ENCODE measurements at places on chromosomes 6 and 20.

DNA sequence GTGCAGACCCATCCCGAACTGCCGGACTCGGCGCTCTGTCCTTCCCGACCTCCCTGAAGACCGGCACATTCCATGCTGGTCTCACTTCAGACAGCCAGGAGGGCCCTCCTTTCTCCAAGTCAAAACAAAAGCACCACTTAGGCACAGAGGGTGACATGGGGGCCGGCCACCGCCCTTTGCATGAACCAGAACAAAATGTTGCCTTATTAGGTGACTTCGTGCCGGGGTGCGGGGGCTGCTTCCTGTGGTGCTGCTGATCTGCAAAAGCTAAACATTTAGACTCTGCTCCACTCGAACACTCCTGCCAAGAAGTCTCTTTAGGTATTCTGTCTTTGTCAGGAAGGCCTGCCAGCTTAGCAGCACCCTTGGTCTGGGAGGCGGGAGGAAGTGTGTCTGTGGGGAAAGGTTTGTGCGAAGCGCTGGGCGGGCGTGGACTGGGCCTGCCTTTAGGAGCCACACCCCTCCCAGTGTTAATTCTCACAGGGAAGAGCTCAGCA, 133.8 kb downstream of the SMOC2 start:
- DNase-seq: no peak

DNA sequence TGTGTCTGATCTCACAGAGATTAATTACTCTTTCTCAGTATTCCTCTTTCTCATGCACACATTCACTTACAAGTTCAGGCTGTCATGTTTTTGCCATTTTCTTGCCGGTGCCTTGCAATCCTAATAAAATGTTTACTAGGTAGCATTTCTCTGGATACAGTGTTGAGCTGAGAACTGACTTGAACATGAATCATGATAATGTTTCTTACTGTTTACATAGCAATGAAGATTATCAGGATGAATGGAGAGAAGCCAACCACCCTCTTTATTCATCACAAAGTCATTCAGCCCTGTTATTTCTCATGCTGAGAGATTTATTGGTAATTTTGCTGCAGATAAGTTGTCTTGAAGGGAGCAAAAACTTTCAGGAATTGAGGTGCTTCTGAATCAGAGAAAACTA, 185.5 kb upstream of the ECI2 start:
- DNase-seq: peak; percentile 97

- DNase-seq: no peak
Observed at GRCh38 chr6:158323561-158323958, 11.3 kb downstream of the TULP4 start.

GRCh38 chr6:79687759-79688158, 56.6 kb downstream of the SH3BGRL2 start:
- no peak for DNase-seq

- no peak for DNase-seq
Observed at GRCh38 chr6:95629551-95629950, 52.2 kb downstream of the MANEA start.

DNA sequence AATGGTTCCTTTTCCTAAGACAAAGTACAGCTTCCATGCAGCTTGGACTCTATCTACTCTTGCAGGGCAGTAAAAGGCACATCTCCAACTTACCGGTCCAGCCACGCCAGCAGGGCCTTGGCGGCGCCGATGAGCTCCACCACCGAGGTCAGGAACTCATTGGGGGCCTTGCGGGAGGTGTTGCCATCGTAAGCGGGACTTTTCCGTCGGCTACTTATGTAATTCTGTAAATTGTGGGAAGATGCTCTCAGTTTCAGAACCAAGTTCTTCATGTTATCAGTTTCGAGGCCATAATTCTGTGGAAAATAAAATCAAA, 68.5 kb downstream of the CNKSR3 start:
- no peak for DNase-seq

DNA sequence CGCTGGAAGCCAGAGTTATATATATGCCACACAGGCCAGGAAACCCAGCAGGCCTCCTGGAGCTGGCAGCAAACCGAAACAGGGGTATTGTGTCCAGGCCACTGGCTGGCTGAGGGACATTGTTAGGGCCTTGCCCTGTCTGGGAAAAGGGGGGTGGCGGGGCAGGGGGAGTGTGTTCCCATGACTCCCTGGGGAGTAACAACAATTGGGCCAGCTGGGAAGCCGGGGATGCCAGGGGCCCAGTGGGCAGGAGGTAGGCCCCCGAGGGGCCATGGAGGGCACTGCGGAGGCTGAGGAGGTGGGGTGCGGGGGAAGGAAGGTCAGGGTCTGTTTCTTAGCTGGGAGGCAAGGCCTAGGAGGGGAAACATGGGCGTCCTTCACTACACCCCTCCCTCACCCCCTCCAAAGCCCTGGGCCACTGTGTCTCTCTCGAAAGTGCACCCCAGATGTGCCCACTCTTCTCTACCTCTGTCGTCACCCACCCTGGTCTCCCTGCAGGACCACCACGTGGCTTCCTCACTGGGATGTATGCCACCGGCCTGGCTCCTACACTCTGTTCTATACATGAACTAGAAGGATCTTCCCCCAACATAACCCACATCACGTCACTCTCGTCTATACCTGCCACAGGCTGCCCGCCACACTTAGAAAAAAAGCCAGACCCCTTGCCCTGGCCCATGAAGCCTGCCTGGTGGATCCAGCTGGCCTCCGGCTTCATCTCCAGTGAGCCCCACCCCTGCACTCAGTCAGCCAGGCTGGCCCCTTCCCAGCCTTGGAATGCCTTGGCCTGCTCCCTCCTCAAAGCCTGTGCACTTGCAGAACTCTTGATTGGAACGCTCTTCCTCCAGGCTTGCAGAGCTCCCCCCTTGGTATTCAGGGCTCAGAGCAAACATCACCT, 7.8 kb upstream of the E2F1 start:
- DNase-seq: no peak

DNA sequence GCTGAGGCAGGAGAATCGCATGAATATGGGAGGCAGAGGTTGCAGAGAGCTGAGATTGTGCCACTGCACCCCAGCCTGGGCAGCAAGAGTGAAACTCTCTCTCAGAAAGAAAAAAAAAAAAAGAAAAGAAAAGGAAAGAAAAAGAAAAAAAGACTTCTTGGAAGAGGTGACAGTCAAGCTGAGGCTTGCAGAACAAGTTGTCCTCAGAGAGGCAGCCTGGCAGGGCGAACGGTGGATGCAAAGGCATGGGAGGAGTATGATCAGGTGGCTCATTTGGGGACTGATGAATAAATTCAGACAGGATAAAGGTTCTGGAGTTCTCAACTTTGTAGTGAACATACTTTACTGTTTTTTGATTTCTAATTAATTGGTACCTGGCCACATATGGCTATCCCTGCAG, 12.4 kb downstream of the ZNF341 start:
- no peak for DNase-seq

DNA sequence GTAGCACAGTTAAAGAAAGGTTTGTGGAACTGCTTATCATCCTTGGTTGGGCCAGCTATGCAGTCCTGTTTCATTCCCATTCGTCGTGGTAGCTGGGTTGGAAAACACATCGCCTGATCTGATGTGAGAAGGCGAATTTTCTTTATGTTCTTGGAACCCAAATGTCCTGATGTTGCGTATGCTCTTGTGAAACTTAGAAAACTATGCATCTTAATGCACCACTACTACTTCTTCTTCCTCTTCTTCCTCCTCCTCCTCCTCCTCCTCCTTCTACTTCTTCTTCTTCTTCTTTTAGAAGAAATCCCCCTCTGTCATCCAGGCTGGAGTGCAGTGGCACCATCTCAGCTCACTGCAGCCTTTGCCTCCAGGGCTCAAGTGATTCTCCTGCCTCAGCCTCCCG, 381.6 kb downstream of the UTRN start:
- no peak for DNase-seq

GRCh38 chr6:102474041-102474807, 1080.7 kb downstream of the GRIK2 start:
- DNase-seq: no peak

- no peak for DNase-seq
Observed at GRCh38 chr20:62755817-62756724, 40.2 kb upstream of the MRGBP start.

GRCh38 chr6:138465007-138465645, 34.2 kb downstream of the NHSL1 start:
- DNase-seq: peak; percentile 99

- DNase-seq: no peak
Observed at GRCh38 chr6:6753301-6753700, 164.8 kb downstream of the LY86 start.

DNA sequence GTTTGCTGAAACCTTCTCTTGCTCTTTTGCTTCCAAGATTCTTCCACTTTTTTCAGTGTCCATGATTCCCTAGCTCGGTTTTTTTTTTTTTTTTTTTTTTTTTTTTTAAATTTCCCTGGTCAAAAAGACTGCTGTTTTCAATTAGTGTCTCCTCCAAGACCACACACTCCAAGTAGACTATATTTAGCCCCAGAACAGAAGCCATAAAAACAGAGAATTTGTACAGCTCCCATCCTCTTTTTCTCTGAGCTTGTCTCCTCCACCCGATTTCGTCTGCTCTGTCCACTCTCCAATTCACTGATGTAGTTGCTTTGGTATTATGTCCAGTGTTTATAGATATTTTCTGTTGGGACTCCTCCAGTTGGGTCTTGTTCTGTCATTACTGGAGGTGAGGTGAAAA, 37.6 kb downstream of the RSPH3 start:
- DNase-seq: no peak

DNA sequence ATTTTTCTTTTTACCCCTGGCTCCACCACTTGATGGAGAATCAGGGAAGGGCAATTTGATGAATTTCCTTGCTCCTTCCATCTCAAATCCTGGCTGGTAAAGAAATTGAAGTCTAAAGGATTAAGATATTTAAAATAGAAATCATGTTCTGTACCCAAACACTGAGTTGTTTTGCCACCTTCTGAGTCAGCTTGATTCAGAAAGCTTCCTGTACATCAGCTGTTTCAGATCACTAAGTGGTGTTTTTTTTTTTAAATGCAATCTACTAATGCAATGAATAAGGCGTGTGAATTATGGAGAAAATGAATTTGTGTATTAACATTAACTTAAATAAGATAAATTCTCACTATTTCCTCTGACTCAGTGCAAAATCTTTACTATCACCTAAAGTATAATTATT, 11.5 kb upstream of the POPDC3 start:
- peak; percentile 29 for DNase-seq

GRCh38 chr6:30918670-30919069, 4.6 kb downstream of the VARS2 start:
- no peak for DNase-seq

GRCh38 chr20:56949318-56949717, 317.1 kb downstream of the BMP7 start:
- DNase-seq: no peak

DNA sequence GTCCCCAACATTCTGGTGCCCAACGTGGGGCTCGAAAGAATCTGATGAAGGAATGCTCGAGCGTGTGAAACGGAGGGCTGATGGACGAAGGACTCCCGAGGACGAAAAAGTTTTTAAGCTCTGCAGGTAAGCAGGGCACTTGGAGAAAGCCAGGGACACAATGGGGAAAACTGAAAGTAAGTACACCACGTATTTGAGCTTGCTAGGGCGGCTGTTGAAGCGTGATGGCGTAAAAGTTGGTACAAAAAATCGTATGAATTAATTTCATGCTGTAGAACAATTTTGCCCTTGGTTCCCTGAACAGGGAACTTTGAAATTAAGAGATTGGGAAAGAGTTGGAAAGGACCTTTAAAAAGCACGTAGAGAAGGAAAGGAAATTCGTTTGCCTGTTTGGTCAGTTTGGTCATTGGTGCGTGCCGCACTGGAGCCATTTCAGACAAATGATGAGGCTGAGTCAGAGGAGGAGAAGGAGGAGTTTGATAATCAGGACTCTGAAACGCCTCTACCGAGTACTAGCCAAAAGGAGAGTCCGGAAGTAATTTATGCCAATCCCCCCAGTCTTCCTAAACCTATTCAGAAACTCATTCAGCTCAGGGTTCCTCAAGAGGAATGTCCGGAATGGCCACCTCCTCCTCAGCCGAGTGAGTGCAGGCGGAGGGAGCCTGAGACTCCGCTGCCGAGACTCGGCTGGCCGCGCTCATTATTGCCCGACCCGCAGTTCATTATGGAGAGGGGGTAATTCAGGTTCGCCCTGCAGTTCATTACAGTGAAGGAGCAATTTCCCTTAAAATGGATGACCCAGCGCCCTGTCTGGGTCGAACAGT, 59.2 kb upstream of the PRSS16 start:
- peak; percentile 85 for DNase-seq

- DNase-seq: peak; percentile 94
Observed at GRCh38 chr20:35515949-35516645, 13.4 kb downstream of the C20orf173 start.

DNA sequence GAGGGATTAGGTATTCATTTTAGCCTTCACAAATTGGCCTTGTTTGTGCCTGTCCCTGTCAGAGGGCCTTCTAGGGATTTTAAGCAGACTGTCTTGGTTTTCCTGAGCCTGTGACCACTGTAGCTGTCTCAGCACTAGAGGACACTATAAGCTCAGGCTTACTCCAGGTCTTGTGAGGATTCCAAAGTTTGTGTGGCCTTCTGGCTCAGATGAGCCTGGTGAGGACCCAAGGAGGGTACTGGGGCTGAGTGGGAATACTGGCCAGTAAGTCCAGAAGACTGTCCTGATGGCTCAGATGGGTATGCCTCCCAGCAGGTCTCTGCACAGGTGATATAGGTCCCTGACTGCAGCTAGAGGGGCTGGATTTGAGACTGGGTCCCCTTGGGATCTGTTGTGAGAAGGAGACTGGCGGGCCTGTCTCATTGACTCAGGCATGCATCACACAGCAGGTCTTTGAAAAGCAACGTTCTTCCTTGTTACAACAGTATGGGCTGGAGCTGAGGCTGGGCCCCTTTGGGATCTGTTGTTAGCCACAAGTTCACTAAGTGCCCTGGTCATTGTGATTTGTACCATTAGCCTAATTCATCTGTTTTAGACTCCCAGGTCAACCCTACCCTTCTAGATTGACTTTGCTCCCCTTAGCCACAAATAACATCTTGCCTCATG, 26.3 kb upstream of the TFB1M start:
- peak; percentile 68 for DNase-seq

DNA sequence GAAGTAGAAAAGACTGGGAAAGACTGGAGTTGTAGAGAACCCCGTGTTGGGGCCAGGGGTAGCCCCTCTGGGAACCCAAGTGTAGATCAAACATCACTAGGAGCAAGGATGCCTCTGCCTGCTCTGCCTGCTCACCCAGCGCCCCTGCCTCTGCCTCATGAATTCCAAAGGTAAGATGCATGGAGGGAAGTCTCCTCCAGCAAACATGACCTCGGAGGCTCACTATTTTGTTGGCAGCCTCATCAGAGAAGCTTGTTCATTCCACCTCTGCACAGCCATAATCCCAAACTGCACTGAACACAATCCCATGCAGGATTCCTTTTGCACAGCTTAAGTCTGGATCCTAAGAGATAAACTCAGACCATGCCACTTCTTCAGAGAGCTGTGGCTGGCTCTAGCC, 4.9 kb downstream of the FRS3 start:
- no peak for DNase-seq

DNA sequence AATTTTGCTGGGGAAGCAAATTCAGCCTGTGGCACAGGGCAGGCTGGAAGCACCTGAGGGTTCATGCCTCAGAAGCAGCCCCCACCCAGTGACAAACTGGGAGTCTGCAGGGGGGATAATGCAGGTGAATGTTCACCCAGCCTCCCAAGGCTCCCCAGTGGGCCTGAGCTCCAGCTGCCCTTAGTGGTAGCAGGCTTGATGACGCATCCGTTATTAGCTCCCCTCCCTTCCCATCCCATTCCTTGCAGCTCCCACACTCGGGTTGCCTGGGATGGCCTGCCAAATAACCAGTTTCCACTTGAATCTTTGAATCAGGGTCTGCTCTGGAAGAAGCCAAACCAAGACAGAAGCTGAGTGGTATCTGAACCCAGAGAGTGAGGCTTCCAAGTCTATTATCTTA, 15.8 kb downstream of the KCNK15 start:
- no peak for DNase-seq

Data from fibroblast of lung (primary cell).